HuH-7.5 (cell line): ENCODE measurements at places on chromosomes 4 and X.

DNA sequence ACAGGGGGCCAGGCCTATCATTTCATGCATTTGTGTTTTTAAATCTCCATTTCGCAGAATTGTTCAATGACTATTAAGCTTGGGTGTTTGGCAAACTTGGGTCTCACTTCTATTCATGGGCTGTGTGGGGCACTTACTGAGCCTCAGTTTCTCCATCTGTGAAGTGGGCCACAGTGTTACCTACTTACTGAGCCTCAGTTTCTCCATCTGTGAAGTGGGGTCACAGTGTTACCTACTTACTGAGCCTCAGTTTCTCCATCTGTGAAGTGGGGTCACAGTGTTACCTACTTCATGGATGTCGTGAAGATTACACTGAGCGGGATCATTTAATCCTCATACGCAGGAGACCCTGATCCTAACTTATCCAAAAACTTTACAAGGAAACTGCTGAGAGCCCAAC lies 115.1 kb upstream of the STX18 start:
- no peak for DNase-seq

DNA sequence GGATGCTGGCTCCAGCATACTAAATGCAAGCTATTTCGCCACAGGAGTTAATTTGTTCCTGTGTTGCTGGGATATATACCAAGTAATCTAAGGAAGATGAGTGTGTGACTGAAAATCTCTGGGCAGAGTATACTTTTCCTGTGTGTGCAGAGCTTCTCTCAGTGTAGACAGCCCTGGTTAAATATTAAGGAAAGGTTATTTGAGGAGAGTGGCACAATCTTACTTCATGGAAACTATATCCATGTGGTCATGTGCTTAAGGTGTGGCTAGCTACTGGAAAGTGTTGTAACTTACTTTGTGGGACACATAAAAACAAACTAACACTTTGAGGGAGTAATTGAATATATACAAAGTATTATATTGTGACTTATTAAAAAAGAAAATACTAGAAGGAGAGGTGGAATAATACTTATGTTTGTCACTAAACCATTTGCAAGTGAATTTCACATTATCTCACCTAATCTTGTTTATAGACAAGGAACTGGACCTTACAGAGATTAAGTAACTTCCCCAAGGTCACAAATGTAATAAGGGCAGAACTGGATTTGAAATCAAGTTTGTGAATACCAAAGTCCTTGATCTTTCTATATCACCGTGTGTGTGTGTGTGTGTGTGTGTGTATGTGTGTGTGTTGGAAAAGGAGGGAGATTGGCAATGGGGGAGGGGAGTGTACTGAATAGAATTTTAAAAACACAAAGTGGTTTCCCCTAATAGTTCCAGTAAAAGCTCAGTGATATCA lies 408.2 kb upstream of the NR3C2 start:
- peak; percentile 39 for DNase-seq

DNA sequence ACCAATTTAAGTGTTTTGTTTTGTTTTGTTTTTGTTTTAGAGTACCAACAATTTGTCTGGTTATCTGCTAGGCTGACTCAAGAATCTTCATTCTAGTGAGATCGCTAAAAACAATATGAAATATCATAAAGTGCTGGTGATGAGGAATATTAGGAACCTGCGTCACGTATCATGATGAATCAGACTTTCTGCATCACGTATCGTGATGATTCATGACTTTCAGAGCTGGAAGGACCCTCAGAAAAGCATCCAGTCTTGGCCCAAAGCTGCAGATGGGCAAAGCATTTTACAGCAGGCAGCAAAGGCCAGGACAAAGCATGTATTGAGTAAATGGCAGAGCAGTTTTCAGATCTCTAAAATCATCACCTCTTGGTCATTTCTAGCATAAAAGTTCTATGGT lies 278.0 kb upstream of the BOD1L1 start:
- DNase-seq: no peak

DNA sequence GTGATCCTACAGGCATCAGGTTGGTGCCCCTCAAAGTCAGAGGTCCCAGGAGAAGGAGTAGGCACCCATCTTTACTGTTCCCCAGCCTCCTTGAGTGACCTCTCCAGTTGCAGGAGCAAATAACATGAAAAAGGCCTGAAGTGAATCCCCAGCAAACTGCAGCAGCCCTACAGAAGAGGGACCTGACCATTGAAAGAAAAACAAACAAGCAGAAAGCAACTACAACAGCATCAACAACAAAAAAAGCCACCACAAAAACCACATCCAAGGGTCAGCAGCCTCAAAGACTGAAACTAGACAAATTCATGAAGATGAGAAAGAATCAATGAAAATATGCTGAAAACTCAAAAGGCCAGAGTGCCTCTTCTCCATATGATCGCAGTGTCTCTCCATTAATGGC lies 128.7 kb downstream of the ANKRD50 start:
- DNase-seq: no peak

- no peak for DNase-seq
These were observed 104.3 kb upstream of the UGT8 start for GRCh38 chr4:114494246-114494803.

DNA sequence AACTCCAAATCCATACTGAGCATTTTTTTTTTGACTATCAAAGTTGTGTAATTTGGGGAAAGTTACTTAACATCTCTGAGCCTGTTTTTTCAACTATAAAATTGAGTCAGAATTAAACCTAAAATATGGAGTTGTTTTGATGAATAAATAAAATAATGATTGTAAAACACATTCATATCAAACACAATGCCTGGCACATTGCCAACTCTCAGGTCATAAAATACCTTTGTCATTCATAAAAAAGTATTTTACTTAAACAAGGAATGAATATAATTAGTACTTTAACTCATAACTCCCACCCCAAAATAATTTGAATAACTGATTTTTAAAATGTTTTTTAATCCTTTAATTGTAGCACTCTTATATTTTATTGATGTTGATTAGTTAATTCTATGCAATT lies 3.8 kb upstream of the GPR174 start:
- DNase-seq: no peak

- DNase-seq: no peak
These were observed 103.0 kb downstream of the SNCA start for GRCh38 chr4:89733946-89734345.

DNA sequence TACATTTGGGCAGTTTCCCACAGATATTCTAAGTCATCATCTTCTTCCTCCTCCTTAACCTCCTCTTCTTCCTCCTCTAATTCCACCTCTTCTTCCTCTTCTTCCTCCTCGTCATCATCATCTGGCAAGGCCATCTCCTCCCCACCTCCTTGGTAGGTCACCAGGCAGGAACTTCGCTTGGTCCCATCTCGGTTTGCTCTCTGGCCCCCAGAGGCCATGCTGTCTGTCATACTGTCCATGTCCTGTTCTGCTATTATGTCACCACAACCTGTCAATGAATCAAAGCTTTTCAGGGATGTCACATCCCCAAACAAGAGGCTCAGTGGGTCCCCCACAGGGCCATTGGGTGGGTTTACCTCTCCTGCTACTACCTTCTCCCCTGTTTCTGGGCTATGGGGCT lies 13.5 kb downstream of the AMER1 start:
- no peak for DNase-seq

- no peak for DNase-seq
These were observed 1.3 kb downstream of the SHOX start for GRCh38 chrX:631802-632365.

GRCh38 chr4:152221816-152222516 lies 313.9 kb downstream of the FBXW7 start:
- DNase-seq: no peak

DNA sequence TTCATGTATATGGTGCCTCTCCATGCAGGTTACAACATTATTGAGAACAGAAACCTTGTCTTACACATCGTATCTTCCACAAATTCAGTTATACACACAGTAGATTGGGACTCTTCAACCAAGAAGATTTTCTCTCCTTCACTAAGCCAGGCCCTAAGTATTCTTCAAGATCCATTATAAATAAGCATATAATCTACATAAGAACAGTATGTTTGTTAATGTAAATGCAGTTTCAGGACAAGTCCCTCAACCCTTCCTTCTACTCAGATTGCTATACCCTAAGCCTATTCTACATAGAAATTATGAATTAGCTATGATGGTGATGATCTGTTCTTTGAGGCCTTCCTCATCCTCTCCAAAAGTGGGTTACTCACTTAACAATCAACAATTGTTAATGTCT lies 41.2 kb downstream of the COL4A6 start:
- DNase-seq: no peak

DNA sequence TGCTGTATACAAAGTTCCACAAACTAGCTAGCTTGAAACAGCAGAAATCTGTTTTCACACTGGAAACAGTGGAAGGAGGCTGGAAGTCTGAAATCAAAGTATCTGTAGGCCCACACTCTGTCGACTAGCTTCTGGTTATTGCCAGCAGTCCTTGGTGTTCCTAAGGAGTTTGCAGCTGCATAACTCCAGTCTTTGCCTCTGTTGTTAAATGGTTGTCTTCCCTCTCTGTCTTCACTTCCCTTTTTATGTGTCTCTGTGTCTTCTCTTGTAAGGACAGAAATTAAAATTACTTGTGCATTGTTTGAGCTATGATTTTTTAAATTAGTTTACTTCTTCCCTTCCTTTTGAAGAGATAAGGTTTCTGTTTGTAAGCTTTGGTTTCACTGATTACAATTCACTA lies 8.2 kb downstream of the MTHFD2L start:
- no peak for DNase-seq

DNA sequence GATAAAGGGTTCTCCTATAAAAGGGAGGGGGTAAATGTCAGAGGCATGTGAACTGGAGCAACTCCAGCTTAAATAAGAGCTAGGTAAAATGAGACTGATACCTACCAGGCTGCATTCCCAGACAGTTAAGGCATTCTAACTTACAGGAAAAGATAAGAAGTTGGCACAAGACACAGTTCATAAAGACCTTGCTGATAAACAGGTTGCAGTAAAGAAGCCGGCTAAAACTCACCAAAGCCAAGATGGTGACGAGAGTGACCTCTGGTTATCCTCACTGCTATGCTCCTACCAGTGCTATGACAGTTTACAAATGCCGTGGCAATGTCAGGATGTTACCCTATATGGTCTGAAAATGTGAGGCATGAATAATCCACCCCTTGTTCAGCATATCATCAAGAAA lies 13.1 kb upstream of the SULT1B1 start:
- no peak for DNase-seq

GRCh38 chr4:183289688-183290087 lies 30.4 kb downstream of the CLDN22 start:
- DNase-seq: no peak

DNA sequence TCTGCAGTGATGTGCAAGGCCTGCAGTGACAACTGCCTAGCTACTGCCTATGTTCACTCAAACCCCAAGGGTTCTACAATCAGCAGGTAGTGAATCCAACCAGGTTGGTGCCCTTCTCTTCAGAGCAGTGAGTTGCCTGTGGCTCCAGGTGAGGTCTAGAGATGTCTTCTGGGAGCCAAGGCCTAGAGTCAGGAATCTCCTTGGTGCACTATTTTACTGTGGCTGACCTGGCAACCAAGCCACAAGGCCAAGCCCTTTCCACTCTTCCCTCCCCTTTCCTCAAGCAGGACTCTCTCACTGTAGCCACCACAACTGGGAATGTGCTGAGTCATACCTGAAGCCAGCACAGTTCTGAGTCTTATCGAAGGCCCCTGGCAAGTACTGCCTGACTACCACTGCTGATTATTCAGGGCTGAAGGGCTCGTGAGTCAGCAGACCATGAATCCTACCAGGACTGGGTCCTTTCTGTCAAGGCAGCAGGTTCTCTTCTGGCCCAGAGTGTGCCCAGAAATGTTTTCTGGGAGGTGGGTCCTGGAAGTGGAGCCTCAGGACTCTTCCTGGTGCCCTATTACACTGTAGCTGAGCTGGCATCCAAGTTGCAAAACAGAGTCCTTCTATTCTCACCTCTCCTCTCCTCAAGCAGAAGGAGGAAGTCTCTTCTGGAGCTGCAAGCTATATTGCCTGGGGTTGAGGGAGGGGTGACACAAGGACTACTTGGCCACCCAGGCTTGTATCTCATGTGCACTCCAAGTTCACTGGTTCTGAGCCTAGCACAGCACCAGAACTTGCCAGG lies 111.6 kb downstream of the BTC start:
- no peak for DNase-seq

GRCh38 chr4:59339631-59340030 lies 1860.5 kb upstream of the ADGRL3 start:
- no peak for DNase-seq

GRCh38 chrX:10636337-10636736 lies 16.0 kb upstream of the MID1 start:
- DNase-seq: no peak

GRCh38 chr4:80077639-80078038 lies 4.6 kb upstream of the ANTXR2 start:
- DNase-seq: no peak

DNA sequence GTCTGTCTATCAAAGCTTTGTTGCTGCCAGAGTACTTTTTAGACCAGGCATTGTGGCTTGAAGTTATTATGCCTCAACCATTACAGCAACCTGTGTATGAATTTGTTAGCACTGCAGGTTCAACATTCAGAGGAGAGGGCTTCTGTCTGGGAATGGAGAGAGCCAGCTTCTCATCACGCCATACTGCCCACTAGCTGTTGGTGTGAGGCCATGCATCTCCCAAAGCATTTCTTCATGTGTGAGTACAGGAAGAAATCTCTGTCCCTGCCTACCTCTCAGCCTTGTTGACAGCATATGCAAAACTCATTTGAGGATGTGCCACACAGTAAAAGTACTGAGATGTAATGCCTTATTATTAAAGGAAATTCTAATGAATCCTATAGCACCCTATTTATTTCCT lies 76.9 kb upstream of the PPARGC1A start:
- DNase-seq: no peak

DNA sequence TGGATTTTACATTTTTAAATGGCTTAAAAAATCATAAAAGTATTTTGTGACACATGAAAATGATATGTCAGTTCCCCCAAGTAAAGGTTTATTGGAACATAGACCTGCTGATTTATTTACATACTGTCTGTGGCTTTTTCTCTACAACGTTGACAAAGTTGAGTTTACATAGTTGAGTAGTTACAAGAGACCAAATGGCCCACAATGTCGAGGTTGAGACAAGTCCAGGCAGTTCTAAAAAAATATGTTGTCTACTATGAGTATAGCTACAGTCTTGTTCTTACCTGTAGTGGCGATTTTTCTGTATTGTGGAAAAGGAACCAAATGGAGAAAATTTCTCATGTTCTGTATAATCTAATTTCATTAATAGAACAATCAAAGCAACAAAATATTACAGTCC lies 163.2 kb downstream of the FRAS1 start:
- no peak for DNase-seq

DNA sequence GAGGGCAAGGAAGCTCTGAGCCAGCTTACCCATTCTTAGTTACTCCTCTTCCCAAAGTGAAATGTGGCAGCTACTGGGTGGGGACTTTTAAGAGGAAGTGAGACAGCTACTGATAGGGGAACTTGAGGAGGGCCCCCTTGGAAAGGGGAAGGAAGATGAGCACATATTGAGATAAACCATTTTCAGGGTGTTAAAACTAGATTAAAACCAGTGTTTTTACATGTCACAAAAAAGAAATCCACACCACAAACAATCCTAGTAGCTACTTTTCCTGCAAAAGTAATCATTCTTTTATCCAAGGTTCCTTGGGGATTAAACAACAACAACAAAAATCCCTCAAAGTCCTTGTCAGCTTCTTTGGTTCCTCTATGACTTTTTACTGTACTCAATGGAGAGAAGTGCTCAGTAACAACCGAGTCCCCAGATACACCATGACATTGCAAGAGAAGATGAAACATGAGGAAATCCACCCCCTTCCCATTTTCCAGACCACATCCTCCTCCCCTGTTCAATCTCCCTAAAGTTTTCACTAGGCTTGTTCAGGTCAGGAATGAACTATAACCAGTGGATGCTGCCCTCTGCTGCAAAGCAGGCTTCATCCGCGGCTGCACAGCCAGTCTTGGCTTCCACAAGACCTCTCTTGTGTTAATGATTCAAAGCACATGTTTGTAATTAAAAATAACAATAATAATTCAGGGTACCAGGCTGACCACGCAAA lies 113.5 kb upstream of the TMEM164 start:
- DNase-seq: no peak
